HL-60 (cell line): ENCODE measurements at places on chromosomes 13 and 19.

DNA sequence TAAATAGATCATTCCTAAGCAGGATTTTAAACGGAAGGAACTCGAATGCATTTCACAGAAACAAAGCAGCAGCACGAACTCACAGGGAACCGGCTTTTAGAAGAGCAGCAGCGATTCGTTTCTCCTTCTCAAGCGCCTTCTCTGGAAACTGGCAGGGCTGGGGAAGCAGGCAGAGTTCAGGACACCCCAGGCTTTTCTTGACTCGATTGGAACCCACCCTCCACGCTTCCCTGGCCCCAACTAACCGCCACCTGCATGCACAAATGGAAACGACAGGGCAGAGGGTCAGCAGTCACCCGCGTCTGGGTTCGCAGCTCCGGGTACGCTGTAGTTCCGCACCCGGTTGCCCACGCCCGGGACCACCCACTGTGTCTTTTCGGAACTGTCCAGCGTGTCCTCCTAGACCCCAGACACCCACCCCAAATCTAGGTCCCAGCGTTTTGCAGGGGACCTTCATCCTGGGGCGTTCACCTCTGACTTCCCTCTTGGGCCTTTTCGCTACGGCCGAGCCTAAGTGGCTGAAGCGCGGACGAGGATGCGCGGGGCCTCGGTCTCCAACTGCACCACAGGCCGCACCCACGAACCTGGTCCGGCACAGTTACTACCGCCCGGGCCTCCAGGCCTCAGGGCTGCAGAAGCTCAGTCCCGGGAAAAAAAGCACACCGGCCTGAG lies 500 bp downstream of the ZFP30 start:
- peak; percentile 56 for DNase-seq

- no peak for DNase-seq
These were observed 13.3 kb downstream of the KCNC3 start for GRCh38 chr19:50315773-50316448.

DNA sequence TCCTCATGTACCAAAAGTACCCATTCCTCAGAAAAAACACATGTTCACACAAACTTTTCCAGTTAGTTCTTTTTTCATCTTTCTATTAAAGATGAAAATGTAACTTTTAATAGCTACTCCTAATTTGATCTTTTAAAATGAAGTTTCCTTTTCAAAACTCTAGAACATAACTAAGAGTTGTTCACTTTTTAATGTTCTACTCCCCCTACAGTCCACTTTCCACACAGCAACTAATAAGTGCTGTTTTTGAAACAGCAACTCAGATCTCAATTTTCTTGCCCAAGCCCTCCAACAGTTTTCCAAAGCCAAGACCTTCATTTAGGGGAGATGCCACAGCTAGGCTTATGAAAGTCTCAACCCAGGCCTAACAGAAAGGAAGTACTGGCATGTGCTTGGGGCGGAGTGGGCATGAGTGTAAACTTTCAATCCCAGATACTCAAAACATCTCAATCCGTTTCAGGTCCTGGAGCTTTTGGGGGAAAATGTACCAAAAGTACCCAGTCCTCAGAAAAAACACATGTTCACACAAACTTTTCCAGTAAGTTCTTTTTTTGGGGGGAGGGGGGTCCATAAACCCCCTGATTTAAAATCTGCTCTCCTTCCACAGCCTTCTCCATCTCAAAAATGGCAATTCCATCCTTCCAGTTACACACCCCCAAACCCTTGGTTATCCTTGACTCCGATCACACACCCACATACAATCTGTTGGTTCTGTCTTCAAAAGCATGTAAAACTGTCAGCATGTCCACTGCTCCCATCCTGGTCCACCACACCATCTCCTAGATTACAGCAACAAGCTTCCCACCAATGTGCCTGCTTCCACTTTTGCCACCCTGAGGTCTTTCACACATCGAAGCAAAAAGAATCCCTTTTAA lies 2.0 kb downstream of the FBL start:
- DNase-seq, result peak; percentile 49

DNA sequence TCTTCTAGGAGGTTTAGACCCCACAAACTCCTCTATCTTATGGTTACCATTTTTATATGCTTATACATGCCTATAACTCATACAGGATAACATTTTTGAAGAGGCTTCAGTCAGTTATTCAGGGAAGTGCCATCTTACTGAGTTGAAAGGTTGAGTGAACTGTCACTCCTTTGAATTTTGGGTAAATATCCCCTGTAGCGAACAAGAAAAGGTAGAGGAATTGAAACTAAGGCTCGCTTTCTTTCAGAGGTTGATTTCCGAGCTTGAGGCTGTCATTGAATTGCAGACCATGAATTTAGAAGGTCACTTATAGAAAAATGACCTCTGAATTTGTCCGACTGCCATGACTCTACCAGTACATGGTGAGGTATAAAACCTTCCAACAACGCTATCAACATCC lies 35.1 kb downstream of the MICU2 start:
- DNase-seq, result no peak

GRCh38 chr13:27556109-27556508 lies 64.2 kb downstream of the LNX2 start:
- DNase-seq, result peak; percentile 62

GRCh38 chr19:39411081-39411831 lies 1.2 kb upstream of the PLEKHG2 start:
- no peak for DNase-seq

DNA sequence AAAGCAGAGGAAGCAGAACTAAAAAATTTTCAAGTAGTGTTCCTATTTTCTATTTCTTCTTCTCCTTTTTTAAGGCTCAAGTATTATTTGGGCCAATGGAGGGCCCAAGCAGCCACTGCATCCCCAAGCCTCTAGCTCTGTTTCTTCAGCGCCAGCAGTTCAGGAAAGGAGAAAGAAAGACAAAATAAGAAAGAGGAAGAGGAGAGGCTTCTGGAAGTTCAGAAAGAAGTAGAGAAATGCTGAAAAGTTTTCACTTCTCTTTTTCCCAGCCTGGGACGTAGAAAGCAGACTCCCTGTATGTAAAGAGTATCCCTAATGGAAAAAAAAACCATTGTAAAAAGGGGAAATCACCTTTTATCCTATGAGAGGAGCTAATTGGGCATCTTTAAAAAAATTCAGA lies 165.5 kb upstream of the KLF12 start:
- no peak for DNase-seq

DNA sequence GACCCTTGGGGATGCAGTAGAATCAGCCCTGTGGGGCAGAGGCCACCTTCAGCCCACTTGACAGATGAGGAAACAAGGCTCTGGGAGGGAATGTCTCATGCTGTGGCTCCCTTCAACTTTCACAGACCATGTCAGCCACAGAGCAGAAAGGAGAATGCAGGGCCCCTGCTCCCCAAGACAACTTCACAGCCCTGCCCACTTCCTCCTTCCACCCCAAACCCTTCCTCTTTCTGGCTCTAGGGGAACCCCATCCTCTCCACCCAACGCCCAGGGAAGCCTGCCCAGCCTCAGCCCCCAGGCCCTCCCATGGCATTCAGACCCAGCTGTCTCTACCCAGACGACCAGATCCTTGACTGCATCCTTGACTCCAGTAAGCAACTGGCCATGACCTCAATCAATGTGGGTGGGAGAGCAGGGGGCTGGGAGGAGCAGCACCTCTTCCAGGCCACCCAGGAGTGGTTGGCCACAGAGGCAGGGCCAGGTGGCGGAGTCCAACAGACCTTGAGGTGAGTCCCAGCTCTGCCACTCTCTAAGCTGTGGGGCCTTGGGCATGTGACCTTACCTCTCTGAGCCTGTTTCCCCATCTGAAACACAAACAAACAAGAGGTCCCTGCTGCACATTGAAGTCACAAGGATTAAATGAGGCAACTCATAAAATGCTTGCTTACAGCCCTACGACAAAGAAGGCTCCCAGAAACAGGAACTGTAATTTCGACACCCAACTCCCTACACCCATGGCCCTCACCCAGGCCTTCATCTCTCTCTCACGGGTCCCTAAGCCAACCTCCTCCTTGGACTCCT lies 15.8 kb downstream of the DEDD2 start:
- peak; percentile 94 for DNase-seq

- DNase-seq, result no peak
These were observed 4.6 kb downstream of the RNASEH2B start for GRCh38 chr13:50914176-50914700.
